ENCODE measurements at places on chromosomes 5 and 9.

DNA sequence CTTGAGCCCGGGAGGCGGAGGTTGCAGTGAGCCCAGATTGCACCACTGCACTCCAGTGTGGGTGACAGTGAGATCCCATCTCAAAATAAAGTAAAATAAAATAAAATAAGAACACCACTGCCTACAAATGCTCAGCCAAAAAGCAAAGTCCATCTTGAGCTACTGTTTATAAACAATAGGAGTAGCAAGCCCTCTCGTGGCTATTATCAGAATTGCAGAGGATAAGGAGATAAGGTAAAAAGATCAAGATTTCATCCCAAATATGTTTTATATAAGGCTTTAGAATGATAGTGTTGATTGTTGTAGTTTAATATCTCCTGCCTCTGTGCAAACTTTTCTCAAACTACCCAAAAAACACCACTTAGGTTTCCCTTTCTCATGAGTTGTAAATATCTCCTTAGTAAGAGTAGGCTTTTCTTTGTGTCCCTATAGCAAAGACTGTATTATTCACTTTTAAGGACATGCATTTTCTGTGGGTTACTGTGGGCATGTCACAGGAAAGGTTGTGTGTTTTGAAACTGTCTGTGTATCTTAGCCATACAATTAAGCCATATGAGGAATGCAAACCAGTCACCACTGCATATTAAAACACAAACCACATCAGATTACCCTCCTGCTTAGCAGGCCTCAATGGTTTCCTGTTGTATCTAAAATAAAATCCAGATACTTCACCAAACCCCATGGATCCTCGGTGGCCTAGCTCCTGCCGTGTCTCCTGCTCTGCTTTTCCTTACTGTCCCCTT is 31.8 kb upstream of the CKS2 start:
- no peak for DNase-seq

GRCh38 chr5:40206030-40206429 is 473.7 kb upstream of the PTGER4 start:
- DNase-seq: no peak

DNA sequence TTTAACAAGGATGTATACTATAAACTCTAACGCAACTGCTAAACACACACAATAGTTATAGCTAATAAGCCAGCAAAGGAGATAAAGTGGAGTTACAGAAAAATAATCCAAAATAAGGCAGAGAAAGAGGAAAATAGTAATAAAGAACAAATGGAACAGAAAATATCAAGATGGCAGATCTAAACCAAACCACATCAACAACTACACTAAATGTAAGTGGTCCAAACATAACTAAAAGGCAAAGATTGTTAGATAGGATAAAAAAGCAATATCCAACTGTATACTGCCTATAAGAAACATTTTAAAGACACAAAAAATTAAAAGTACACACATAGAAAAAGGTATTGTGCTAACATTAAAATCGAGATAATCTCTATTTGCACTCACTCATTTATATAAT is 5.6 kb upstream of the COL23A1 start:
- no peak for DNase-seq

GRCh38 chr5:74631081-74631953 is 9.2 kb downstream of the ENC1 start:
- DNase-seq: no peak

DNA sequence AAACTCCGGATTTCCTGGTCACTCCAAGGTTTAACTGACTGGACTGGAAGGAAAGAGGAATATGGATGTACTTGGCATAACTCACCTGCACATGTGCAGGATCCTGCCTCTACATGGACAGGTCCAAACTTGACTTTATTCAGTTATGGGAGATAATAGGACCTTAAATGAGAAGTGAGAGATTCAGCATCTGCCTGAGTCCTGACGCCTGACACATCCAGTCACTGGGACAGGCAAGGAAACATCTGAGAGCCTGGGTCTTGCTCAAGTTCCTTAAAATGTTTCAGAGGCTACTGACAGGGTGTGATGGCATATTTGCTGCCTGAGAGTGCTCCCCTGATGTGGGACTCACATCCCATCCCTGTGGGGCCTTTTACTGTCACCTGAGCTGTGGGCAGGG is 34.9 kb downstream of the ZNF354A start:
- no peak for DNase-seq

DNA sequence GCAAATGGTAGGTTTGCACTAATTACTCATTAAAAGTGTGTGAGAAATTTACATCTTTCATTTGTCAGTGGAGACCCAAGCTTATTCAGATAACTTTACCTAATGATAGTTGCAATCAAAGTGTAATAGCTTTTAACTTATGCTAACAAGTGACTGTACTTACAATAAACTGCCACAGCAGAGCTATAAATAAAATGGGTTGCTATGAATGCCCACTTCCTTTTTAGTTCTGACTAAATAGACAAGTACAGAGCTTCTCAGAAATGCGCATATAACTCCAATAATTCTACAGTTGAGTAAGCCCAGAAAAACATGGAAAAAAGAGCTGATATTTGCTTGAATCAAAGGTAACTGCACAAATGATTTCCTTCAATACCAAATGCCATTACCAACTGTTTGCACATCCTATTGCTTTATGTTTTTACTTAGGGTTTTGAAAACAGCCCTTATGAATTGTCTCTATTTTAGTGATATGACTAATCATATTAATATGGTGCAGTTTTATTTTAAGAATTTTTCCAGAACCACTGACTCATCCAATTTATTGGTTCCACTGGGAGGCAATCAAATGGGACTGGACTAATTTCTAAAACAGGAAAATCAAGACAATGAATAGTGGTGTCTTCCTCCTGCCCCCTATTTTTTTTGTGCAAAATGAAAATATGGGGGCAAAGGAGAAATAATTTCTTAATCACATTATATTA is 84.1 kb downstream of the PPP2R2B start:
- DNase-seq: no peak

DNA sequence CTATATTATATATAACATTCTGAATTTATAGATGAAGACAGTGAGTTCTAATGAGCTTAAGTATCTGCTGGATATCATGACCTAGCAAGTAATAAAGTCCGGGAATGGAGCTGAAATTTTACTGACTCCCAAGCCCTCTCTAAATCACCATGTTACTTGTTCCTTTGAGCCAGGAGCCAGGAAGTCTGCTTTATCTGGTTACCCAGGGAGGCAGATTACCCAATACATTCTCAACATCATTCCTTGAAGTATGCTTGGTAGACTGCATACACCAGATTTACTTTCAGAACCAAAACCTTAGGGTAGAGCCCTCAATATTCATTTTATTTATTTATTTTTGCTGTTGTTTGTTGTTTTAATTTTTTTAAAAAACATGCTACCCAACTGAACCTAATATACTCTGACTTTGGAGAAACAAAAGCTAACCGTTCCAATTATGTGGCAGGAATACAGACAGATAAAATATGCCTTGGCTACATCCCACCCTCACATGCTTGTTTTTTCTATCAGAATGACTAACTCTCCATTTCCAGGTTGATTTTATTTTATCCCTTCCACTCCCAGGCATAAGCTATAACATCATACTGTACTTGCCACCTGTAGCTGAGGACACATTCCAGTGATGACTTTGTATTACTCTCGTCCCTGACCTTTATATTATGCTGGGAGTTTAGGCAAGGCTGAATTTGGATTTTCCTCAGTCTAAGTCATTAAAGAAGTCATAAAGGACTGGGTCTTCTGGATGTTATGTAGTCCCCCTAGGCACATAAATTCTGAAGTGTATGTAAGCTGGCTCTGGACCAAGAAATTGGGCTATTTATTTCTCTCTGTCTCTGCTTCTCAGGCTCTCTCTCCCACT is 82.0 kb downstream of the YIPF5 start:
- no peak for DNase-seq

DNA sequence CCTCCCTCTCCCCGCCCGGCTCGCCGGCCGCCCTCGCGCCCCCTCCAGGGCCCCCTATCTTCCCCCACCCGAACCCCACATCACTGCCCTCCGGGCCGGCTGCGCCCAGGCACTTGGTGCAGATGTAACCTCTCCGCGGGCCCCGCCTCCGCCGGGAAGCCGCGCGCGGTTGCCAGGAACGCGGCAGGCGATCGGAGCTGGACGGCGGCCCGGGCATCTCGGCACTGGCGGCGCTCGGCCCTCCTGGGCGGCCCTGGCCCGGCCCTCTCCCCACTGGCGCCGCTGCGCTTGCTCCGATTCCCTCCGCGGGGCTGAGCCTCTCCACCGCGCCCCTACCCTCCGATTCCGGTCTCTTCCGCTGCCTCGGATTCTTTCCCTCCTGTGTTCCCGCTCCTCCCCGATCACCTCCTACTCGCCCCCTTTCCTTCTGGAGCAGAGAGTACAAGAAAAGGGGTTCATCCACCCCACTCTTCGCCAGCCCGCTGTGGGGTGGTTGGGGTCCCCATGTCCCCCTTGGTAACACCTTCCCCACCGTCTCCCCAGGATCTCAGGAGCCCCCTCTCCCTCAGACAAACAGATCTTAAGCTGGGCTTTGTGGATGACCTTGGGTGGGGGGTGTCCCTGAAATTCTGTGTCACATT is 70.6 kb downstream of the C9orf50 start:
- no peak for DNase-seq

- DNase-seq: no peak
Measured at GRCh38 chr5:139094154-139095131, 103.7 kb downstream of the SIL1 start.

DNA sequence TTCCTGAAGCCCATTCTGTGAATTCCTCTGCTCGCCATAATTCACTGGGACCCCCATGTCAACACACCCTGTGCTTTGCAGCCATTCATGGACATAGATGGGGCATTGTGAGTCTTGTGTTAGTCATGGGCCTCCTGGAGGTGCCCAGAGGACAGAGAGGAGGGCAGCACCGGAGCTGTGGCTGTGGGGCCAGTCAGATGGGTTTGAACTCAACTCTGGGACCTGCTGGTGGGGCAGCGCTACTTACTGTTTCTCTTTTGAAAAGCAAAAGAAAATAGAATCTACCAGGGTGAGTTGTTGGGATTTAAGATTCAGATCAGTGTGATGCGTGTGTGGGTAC is 11.3 kb upstream of the EXOC3 start:
- DNase-seq: no peak

All from NCI-H187 (cell line).